ENCODE measurements at places on chromosomes 6 and 20. TPM values are rescaled to one million over a fixed set of nuclear protein-coding genes. Genes with fewer than 3 reads are reported as not detected.

DNA sequence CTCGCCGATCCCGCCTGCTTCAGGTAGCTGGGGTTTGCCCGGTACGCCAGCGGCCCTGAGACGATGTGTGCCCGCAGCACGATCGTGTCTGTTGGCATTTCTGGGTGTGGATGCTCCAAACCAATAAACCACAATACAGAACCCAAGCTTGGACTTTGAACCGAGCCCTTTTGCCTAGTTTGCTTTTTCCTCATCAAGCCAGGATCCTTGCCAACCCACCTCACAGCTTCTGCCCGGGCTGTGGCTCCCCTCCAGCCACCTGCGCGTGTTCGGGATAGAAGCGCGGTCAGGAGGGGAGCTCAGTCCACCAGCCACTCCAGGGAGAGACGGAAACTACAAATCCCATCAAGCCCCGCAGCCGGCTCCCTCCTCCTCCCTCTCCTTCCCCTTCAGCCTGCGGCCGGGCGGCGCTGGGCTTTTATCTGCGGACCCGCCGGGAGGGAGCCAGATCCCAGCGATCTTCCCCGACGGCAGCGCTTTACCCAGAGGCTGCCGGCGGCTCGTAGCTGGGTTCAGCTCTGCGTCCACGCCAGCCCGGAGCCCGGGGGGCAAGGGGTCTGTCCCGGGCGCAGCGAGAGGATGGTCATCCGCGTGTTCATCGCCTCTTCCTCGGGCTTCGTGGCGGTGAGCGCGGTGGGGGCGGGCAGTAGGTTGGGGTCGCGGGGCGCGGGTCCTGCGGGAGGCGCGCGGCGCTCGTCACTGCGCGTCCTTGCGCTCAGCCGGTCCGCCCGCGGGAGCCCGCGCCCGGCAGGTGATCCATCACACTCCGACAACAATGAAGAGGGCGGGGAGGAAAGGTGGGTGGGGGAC lies at the start of gene SH3BGRL2:
Gene SH3BGRL2 (plus strand): TSS at position 447 of the 810 bp plus-strand sequence. CDS start 133 bp downstream, at position 580.
- peaks cover 13% of the 10 kb centered on the region for H3K4me1 ChIP-seq
- DNase-seq, result peak; percentile 39
- peaks cover 44% of the 10 kb centered on the region for H3K27me3 ChIP-seq
- peak within 1 kb of the TSS; percentile 91 for H3K4me3 ChIP-seq
- H3K36me3 ChIP-seq, result no peaks in the 10 kb centered on the region
- no peak within 1 kb of the TSS for H3K27ac ChIP-seq

- H3K4me1 ChIP-seq, result peaks cover 17% of the 10 kb centered on the region
- no peak overlapping the region for H3K4me3 ChIP-seq
These were observed 98.7 kb downstream of the ADGRG6 start for GRCh38 chr6:142400495-142400894.

GTSF1L gene
- total RNA-seq, result not detected

DNA sequence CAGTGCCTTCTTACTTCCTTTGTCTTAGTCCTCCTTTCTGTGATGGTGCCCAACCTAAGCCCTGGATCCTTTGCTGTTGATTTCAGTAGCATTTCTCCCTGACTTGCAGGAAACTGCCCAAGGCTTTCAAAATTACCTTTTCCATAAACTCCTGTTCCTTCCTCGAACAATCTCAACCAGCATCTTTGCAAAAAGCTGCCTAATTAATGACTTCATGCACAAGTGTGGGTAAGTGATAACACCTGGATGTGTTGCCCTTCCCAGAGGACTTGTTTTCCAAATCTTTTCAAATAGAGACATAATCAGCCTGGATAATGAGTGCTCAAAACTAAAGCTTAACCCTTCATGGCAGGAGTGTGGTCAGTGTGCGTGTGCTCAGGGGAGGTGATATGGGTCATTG lies 118.0 kb downstream of the PCSK2 start:
- no peak overlapping the region for H3K4me3 ChIP-seq

- DNase-seq, result no peak
- no peak overlapping the region for H3K4me3 ChIP-seq
- H3K27me3 ChIP-seq, result peaks cover 7% of the 10 kb centered on the region
- no peak overlapping the region for H3K27ac ChIP-seq
- H3K4me1 ChIP-seq, result no peaks in the 10 kb centered on the region
These were observed 34.7 kb downstream of the KCNK17 start for GRCh38 chr6:39279539-39279938.

DNA sequence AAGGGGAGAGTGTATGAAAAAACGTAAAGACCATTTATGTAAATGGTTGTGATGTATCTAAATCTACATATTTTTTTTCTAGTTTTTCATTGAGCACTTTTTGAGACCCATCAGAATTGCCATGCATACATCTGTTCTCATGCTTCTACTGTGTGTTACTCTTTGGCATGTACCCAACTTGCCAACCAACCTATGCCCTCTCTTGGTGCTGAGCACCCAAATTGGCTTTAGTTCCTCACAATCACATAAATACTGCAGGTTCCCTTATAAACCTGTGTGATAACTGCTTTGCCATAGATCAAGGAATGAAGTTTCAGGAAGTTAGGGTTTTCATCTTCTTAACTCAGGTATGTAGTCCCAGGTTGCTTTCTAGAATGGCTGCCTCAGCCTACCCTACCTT lies 7.8 kb downstream of the ENPP3 start:
- no peaks in the 10 kb centered on the region for H3K36me3 ChIP-seq
- H3K4me1 ChIP-seq, result no peaks in the 10 kb centered on the region
- H3K4me3 ChIP-seq, result no peak overlapping the region

DNA sequence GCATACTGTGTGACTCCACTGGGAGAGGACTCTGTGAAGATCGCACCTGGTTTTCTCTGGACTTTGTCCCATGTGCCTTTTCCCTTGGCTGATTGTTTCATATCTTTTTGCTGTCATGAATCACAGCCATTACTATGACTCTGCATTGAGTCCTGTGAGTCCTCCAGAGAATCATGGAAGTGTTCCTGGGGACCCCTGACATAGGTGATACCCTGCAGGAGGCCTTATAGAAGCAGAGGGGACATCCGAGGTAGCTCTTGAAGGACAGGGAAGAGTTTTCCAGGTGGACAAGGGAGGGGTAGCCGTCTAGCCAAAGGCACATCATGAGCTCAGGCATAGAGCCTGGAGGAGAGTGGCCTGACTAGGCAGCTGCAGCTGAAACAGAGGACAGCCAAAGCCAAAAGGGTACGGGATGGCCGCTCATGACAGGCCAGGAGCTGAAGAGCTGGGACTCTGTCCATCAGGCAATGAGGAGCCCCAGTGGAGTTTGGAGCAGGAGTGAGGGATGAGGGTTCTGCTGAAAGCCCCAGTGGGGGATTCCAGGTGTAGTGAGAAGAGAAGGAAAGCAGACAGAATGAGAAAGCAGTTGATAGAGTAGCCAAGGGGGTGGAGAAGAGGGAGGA lies 86.6 kb upstream of the TOX2 start:
- no peaks in the 10 kb centered on the region for H3K36me3 ChIP-seq
- no peak overlapping the region for H3K27ac ChIP-seq
- no peak overlapping the region for H3K4me3 ChIP-seq
- H3K4me1 ChIP-seq, result peaks cover 3% of the 10 kb centered on the region
- DNase-seq, result no peak

BIRC7 gene
- 0.23 TPM for total RNA-seq

DNA sequence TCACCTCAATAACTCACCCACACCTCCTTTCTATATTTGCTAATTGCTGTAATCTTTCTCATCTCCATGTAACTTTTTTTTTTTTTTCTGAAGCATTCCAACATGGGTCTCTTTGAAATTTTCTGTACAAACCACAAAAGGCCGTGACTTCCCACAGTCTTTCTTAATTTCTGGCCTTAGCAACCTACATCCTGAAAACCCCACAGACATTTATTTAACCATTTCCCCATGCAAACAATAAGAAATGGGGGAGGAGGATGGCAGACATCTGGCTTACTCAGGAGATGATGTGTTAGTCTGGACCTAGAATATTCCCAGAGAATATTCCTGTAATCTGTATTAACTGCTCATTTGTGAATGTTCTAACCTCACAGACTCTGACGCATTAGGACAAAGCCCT lies 57.6 kb downstream of the MEP1A start:
- peaks cover 34% of the 10 kb centered on the region for H3K27me3 ChIP-seq
- no peaks in the 10 kb centered on the region for H3K36me3 ChIP-seq
- H3K4me1 ChIP-seq, result peaks cover 5% of the 10 kb centered on the region
- H3K27ac ChIP-seq, result no peak overlapping the region
- no peak overlapping the region for H3K4me3 ChIP-seq
- no peak for DNase-seq

Measured in activated naive CD8-positive, alpha-beta T cell treated with anti-CD3 and anti-CD28 coated beads for 36 hours (primary cell).